ENCODE measurements at places on chromosomes 13 and 19.

DNA sequence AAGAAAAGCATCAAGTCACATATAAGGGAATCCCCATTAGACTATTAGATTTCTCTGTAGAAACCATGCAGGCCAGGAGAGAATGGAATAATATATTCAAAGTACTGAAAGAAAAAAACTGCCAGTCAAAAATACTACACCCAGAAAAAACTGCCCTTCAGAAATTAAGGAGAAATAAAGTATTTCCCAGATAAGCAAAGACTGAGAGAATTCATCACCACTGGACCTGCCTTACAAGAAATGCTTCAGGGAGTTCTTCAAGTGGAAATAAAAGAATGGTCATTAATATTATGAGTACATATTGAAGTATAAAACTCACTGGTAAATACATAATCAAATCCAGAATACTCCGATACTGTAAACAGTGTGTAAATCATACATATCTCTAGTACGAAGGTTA is 35.9 kb downstream of the VWA8 start:
- no peak for DNase-seq

GRCh38 chr13:93118081-93118615 is 108.5 kb upstream of the GPC6 start:
- DNase-seq: no peak

DNA sequence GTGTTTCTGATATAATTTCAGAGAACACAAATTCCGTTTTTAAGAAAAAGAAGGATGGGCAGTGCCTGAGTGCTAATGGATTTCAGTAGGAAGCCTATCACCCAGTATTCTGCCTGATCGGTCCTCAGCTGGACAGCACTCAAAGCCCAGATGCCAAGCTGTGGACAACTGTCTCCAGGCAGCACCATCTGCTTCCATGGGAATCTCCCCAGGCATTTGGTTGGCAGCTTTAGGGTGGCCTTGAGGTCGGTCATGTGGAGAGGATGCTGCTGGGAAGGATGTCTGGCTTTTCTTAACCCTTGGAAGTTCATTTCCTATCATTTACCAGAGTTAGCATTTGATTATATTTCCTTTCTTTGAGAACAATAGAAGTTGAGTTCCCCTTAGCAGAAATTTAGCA is 311.7 kb downstream of the TBC1D4 start:
- no peak for DNase-seq

DNA sequence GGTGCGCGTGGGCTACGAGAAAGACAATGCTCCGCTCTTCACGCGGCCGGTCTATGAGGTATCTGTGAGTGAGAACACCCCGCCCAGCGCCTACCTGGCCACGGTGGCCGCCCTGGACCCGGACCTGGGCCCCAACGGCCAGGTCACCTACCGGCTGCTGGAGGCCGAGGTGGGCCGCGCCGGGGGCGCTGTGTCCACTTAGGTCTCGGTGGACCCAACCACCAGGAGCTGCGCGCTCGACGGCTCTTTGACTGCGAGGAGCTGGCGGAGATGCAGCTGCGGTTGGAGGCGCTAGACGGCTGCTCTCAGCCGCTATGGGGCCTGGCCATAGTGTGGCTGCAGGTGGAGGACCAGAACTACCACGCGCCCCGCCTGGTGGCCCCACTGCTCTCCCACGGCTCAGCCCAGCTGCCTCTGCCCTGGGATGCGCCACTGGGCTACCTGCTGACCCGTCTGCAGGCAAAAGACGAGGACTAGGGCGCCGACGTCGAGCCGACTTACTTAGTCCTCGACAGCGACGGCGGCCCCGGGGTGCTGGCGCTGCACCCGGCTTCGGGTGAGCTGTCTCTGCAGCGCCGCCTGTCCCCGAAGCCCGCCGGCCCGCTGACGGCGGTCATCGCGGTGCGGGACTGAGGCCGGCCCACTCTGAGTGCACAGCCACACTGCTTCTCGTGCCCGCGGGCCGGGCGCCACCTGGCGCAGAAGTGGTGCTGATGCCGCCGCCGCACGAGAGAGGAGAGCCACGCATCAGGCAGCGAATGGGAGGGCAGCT is 173.0 kb downstream of the OLFM4 start:
- DNase-seq: no peak

DNA sequence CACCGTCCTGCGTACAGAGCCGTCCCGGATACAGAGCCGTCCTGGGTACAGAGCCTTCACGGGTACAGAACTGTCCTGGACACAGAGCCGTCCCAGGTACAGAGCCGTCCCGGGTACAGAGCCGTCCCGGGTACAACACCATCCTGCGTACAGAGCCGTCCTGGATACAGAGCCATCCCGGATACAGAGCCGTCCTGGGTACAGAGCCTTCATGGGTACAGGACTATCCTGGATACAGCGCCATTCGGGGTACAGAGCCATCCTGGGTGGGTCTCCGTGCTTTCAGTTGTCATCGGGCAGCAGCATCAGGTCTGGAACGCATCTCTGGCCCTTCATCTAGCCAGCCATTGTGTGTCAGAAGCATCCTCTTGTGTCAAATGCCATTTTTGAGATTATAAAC is 222.3 kb upstream of the SOX1 start:
- DNase-seq: no peak

- no peak for DNase-seq
Measured at GRCh38 chr19:13005861-13006370, 10.6 kb downstream of the NFIX start.

DNA sequence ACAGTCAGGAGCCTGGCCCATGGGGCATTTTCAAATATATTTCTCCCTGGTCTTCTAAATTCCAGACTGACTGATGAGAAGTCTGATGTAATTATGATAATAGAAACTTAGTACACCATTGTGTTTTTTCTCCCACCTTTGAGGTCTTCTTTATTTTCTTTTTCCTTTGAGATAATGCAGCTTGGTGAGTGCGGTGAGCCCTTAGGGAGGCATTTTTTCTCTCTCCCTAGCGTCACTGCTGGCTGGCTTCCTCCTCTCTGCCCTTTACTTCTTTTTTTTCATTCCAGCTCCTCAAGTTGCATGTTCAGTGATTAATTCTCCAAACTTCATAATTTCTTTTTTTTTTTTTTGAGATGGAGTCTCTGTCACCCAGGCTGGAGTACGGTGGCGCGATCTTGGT is 12.8 kb upstream of the CDC42EP5 start:
- no peak for DNase-seq

DNA sequence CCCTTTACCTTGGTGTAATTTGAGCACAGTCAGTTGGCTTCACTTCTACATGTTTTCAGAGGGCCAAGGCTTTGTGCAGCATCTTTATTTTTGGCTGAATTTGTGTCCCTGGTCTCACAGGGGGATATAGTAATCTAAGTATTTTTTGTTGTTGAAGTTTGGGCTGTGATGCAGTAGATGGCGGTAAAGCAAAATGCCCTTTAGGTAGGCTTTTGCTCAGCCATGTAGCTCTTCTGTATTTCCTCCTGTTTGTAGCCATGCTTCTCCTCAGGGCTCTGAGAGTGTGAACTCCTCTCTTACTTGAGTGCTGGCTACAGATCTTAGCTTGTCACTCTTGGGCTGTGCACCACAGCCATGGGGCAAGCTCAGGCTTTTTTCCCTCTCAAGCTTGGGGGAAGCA is 328.6 kb downstream of the SLITRK5 start:
- DNase-seq: no peak

GRCh38 chr19:45306040-45306439 is 16.6 kb downstream of the CKM start:
- DNase-seq: no peak

DNA sequence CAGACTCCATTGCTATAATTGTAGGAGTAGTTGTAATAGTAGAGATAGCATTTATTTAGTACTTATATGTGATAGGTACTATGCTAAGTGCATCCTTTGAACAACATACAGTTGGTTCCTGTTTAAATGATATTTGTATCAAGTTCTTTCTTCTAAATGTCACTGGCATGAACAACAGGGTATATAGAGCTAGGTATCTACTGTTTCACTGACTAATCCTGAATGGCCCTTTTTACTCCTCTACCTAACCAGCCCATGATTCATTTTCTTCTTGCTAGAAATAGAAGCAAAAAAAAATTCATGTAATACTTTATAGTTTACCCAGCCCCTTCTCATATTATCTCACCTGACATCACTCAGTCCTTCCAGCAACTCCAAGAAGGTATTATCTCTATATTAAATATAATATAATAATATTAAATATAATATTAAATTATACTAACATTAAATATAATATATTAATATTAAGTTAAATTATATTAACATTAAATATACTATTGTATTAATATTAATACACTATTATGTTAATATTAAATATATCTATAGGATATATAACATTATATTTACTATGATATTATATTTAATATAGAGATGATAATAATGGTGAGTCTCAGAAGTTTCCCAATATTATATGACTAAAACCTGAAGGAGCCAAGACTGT is 74.2 kb downstream of the FRY start:
- no peak for DNase-seq

DNA sequence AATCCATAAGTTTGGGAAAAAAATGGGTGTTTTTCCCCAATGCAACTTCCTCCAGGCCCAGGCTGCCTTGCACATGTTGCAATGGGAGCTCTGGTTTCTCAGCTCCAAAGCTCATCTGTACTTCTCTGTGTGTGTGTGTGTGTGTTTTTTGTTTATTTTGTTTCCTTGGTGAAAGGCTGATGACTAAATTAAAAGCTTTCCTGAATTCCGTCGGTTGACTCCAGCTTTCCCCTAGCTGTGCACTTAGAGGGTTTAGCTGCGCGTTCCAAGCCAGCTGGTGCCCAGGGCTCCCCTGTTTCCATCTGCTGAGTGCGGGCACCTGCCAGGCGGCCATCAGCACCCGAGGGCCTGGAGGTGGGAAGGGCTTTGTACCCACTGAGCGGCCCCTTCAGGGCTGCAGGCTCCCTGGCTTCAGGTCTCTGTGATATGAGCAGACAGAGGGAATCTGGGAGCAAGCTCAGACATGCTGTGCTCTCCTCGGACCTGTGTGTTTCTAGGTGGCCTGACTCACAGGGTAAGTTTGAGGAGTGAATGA is 129.1 kb upstream of the SOX1 start:
- no peak for DNase-seq

- DNase-seq: no peak
Measured at GRCh38 chr13:44415815-44416214, 42.2 kb downstream of the SERP2 start.

- DNase-seq: no peak
Measured at GRCh38 chr19:50712833-50713232, 6.8 kb downstream of the SHANK1 start.

DNA sequence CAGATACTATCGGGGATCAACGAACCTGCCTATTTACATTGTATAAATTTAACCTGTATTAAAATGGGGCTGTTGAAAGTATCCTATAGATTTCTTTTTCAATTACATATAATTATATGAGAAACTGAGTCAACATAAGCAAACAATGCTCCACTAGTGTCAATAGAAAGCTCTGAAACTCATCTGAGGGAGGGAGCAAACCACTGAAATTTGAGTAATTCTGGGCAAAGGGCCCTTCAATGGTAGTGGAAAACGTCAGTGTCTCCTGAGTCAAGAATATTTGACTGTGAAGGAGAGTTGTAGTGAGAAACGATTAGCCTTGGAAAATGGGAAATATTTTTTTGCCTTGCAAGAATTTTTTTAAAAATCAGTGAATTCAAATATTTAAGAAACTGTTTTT is 17.6 kb upstream of the VN1R4 start:
- DNase-seq: no peak

DNA sequence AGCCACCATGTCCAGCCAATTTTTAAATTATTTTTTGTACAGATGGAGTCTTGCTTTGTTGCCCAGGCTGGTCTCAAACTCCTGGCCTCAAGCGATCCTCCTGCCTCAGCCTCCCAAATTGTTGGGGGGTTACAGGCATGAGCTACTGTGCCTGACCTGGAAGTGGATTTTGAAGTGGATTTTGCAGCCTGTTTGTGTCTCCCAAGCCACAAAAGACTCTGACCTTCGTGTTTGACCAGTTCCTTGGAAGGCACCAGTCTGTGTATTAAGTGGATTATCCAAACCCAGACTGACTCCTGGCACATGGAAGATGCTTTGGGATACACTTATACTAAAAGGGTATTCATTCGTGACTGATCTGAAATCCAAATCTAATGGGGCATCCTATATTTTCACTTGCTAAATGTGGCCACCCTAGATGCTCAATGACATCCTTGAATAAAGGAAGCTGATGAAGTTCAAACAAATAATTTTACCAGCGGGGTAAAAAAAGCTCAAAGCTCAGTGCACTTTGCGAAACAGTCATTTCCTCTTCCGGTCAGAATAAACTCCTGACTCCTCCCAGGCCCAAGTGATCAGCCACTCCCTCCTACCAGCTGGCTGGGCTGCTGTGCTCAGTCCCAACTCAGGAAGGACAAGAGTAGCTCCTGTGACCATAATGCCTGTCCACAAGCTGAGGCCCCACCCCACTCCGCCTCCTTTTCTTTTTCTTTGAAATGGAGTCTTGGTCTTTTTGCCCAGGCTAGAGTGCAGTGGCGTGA is 32.6 kb upstream of the GATAD2A start:
- no peak for DNase-seq

DNA sequence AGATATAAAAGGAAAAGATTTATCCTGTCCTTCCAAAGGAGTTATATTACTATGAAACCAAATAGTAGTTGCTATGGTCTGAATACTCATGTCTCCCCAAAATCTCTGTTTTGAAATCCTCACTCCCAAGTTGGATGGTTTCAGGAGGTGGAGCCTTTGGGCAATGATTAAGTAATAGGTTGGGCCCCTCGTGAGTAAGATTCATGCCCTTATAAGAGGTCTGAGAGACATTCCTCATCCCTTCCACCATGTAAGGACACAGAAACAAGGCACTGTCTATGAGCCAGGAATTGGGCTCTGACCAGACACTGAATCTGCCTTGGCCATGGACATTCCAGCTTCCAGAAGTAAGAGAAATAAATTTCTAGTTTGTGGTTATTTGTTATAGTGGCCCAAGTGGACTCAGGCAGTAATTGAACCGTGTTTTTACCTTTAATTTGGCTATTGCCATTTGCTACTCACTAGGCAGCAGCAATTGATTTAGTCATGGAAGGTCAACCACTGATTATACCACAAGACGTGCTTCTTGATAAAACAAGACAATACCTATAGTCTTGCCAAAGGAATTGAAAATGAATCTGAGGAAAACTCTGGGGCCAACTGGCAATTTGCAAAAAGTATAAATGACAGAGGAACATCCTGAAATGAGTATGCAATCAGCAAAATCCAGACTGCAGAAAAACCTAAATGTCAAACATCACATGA is 717.4 kb upstream of the SPRY2 start:
- no peak for DNase-seq

- DNase-seq: no peak
Measured at GRCh38 chr13:71672512-71672911, 194.5 kb downstream of the DACH1 start.

GRCh38 chr19:2428321-2428690 is 920 bp upstream of the TIMM13 start:
- no peak for DNase-seq

- no peak for DNase-seq
Measured at GRCh38 chr19:41324921-41325639, 15.1 kb downstream of the CCDC97 start.

- DNase-seq: no peak
Measured at GRCh38 chr19:46841458-46842083, 9.1 kb downstream of the AP2S1 start.

- no peak for DNase-seq
Measured at GRCh38 chr19:31908496-31909225, 436.7 kb upstream of the ZNF507 start.

All from NCI-H2081 treated with DMSO at 0.1 percent for 48 hours (cell line).